ENCODE measurements at places on chromosomes 6 and 20.

DNA sequence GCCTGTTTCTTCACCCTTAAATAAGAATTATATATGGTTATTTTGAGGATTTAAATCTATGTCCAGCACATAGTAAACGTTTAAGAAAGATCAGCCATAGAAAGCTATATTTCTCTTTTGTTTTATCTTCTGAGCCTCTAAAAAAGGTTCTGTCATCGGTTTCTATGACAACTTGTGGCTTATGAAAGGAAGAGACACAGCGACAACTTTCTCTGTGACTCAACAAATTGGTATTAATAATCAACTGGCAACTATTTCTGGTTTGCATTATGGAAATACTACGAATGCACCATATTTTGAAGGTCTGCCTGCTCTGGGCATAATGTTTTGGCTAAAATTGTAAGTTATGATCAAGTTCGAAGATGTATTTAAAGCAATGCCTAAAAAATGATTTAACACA lies 751.0 kb downstream of the CD109 start:
- DNase-seq, result no peak

DNA sequence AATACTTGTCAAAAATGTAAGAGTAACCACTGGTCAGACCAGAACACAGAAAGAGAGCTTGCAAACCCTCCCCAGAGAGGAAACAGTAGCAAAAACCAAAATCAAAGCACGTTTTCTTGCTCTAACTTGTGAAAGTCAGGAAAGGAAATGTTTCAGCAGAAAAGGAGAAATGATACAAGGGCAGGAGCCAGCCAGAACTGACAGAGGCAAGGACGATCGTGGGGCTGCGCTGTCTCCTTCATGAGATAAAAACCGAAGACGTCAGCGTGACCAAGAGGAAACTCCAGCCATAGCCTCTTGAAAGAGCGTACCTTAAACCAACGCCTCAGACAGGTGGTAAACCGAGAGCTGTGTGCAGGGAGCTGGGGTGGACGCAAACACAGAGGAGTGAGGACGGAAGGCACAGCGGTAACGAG lies 27.5 kb downstream of the LAMA5 start:
- DNase-seq, result no peak

- no peak for DNase-seq
Measured at GRCh38 chr6:42352856-42353564, 98.7 kb downstream of the TRERF1 start.

- DNase-seq, result no peak
Measured at GRCh38 chr20:36820928-36821327, 47.4 kb upstream of the DSN1 start.

- no peak for DNase-seq
Measured at GRCh38 chr6:157541618-157542413, 160.8 kb downstream of the ZDHHC14 start.

GRCh38 chr20:58580474-58580835 lies 65.3 kb upstream of the APCDD1L start:
- no peak for DNase-seq

- DNase-seq, result peak; percentile 43
Measured at GRCh38 chr20:4720041-4720976, 1.4 kb upstream of the PRND start.
